ENCODE measurements at places on chromosomes 7 and 10. TPM values are rescaled to one million over a fixed set of nuclear protein-coding genes. Genes with fewer than 3 reads are reported as not detected.
A peak's percentile ranks its signal among the peaks of the same experiment; 100 is the strongest.

DNA sequence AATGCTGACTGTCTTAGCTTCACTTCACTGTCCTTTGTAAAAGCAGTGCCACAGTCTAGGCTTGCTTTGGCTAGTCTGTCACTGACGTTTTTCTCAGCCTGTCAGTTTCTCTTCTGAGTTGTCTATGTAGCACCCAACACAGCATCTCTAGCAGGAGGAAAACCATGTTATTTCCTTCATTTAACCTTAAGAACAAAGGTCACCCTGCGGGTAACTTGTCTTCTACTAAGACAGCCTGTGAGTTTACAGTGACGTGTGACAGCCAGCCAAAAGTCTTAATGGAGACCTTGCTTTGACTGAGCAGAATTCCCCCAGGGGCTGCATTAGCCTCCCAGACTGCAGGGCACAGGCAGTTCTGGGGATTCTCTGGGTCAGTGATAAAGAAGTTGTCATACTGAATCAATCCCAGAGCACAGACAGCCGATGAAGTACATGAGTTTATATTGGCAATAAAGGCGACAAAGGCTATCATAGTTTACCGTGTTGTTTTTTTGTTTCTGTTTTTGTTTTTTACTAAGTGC lies 296.0 kb upstream of the KIAA1217 start:
- DNase-seq = no peak

GRCh38 chr7:20826243-20826642 lies 39.6 kb upstream of the SP8 start:
- no peak for DNase-seq

DNA sequence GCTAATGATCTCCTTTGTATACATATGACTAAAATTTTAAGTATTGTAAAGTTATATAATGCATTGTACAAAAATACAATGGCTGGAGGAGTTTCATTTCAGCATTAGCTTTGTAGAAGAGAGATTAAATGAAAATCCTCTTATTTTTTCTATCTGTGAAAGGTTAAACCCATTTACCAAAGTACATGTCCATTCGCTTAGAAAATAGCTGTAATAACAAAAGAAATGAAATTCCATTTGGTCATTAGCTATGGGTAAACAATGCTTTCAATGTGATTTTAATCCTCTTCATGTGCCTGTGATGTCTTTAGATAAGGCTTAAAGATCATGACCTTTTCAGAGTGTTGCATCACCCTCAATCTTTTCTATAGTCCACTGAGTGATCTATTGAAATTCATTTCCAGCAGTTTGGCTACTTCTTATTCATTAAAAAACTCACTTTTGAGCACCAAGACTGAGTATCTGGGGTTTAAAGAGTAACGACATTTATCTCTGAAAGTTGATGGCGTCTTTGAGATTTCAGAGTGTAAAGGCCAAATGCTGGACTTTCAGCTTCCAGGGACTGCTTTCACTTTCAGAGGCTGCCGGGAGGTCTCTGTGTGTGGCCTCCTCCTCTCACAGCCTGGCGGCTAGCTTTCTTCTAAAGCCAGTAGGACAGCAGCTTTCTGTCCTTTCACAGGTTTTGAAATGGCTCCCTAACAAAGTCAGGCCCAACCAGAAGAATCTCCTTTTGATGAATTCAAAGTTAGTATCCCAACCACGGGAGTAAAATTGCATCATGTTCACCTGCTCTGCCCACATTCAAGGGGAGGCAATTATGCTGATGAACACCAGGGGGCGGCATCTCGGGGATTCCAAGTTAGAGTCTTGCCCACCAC lies 701.4 kb upstream of the COBL start:
- no peak for DNase-seq

GRCh38 chr7:90472805-90473540 lies 3.5 kb downstream of the PTTG1IP2 start:
- no peak for DNase-seq

- DNase-seq = no peak
Observed at GRCh38 chr10:28915989-28916588, 238.8 kb downstream of the BAMBI start.

DNA sequence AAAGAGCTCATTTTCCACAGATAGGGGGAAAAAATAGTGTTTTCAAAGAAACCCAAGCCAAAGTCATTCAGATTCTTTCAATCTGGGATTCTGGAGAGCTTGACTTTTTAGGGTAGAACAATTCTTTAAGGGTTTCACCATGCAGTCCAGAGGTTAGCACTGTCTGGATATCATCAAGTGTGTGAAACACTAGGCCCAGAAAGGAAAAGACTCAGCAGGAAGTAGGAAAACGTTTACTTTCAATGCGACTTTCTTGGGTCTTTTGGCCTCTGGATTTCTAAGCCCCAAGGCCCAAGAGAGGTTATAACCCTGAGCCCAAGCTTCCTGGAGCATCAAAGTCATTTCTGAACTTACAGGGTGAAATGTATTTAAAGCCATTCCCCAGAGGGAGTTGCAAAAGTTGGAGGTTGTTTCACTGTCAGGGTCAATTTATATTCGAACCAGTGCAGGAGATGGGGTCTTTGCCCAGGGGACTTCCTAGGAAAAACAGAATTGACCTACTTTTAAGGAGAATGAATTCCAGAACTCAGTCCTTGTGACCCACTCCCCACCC lies 158.0 kb downstream of the C7orf25 start:
- DNase-seq = no peak

PTN gene
- 48.4 TPM for total RNA-seq

DNA sequence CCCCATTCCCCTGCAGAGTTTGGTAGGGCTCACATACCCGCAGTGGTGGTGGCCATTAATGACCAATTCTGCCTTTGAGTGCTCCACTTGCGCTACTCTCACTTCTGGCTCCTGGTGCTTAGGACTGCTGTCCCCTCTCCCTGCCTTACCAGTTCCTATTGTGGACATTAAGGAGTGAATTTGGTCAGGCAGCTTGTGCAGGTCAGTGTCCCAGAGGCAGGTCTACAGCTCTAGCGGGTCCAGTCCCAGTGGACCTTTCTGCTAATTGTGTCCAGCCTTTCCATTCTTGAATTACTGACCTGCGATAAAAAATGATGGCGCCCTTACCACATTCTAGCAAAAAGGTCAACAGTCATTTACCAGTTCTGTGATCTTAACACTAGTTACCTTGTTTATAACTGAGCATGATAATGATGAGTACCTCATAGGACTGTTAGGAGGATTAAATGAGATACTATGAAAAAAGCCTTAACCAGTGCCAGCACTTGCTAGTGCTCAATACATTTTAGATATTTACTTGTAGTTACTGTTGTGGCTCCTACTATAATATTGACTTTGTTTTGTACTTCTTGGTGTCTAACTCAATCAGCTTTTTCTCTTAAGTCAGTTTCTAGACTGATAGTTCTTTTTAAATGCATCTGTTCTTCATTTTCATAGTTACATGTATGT lies 14.1 kb downstream of the ST7 start:
- no peak for DNase-seq

RHOBTB1 gene
- 11.0 TPM for total RNA-seq

- DNase-seq = no peak
Observed at GRCh38 chr10:98090822-98091221, 43.6 kb upstream of the R3HCC1L start.

- no peak for DNase-seq
Observed at GRCh38 chr10:63812501-63812900, 291.3 kb downstream of the REEP3 start.

DNA sequence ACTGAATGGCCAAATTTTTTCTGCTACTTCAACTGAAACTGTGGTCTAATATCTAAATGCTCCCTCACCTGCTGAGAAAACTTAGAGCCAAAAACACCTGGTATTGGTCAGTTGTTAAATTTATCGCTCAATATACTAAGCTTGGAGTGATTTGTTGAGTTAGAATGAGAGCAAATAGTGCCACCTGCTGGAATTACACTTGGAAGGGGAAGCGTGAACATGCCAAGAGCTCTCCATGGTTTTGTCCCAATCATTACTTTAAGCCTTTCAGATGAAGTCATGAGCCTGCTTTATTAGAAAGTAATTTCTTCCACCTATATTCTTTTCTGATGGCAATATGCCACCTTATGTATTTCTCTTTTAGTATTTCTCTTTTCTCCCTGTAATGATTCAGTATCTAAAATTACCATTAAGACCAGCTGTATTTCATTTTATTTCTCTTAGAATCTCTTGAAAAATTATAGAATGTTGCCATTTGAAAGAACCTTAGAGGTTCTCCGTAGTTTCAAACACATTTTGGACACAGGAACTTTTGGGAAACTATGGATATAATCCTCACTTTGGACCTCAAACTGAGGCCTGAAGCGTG lies 447.8 kb upstream of the C7orf33 start:
- DNase-seq = no peak

OR2A1 gene
- total RNA-seq = 0.25 TPM

DNA sequence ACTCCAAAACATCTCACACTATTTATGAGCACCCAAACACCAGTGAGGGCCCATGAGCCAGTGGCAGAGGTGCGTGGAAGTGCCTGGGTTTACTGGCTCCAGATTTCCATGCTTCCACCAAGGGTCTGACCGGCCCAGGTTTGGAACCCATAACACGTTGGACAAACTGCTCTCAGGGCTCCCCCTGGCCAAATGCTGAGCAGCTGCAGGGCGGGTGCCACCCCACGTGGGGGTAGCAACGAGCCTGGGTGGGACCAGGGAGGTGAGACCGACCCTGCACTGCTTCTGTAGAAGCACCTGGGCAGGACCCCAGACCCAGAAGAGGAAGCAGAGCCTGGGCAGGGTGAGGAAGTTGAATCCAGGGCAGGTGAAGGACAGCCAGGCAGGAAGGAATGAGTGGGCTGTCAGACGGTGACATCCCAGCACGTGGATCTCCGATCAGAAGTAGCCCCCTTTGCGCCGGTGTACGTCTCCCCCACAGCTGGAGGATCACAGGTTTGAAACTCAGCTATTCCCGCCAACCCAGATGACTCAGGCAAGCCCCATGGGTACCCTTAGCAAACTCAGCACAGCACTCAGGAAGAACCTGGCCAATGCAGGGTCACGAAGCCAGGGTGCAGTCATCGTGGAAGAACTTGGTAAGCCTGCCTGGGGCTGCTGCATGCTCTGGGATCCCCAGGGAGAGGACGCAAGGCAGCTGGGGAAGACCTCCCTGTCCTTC lies 100.4 kb upstream of the DDC start:
- DNase-seq = no peak

GLCCI1 gene
- total RNA-seq = 9.1 TPM

NPTX2 gene
- 13.0 TPM for total RNA-seq

DNA sequence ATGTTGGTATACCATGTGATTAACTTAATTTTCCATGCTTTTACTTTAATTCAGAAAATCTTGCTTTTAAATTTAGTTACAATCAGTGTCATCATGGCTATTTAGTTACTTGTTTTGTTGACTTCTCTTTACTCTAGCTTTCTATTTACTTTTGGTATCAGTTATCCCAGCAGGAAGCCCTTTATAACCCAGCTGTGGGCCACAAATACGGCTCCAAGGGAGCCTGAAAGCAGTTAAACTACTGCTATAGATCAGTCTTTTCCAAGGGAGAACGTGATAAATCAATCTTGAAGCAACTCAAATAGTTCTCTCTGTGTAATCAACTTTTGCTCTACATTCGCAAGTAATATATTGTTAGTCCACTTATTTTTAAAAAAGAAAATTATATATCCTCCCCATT lies 287.4 kb downstream of the CACNA2D1 start:
- no peak for DNase-seq

TBXAS1 gene
- 18.4 TPM for total RNA-seq

GRCh38 chr10:112902730-112903129 lies 47.3 kb upstream of the TCF7L2 start:
- no peak for DNase-seq

GRCh38 chr7:93202594-93203250 lies 23.5 kb downstream of the HEPACAM2 start:
- DNase-seq = no peak

DNA sequence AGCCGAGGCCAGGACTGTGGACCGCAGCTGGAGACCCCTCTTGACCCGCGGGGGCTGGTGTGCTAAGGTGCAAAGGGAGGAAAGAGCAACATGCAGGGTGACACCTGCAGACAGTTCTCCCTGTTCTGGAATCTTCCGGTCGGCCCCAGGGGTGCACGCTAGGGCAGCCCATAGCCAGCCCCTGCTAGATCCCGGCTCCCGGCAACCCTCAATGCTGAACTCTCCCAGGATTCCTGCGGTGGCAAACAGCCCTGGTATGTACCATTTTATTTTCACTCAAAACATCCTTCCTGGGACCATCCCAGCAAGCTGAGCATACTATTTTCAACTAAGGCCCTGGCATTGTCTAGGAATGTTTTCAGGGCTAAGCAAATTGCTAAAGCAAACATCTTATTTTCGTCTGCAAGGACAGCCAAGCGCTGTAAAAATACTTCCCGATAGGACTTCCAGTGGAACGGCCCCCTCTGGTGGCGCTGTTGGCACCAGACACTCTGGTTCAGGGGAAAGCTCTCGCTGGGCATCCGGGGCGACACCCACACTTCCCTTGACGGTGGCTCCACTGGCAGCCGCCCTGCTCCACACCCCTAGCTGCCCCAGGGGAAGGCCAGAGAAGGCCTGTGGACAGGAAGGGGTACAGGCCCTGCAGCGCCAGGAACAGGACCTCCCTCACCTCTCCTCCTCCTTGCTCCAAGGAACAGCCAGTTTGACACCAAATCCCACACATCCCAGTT lies 99.4 kb downstream of the CTBP2 start:
- DNase-seq = no peak

SLC18A3 gene
- 0.49 TPM for total RNA-seq

DNA sequence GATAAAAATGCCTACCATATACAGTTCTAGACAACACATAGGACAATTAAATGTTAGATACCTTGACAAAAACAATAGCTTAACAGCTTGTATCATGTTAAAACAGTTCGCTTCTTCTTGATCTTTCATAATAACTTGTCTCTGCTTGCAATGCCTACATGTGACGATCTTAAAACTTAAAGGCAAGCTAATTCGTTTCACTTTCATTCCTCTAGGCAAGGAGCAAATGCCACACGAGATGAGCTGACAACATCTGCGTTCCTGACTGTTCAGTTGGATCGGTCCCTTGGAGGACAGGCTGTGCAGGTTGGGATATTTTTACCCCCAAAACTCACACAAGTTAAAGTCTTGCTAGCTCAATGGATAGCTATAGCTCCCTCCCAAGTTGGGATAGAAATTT lies 51.6 kb upstream of the ARL4A start:
- no peak for DNase-seq

DNA sequence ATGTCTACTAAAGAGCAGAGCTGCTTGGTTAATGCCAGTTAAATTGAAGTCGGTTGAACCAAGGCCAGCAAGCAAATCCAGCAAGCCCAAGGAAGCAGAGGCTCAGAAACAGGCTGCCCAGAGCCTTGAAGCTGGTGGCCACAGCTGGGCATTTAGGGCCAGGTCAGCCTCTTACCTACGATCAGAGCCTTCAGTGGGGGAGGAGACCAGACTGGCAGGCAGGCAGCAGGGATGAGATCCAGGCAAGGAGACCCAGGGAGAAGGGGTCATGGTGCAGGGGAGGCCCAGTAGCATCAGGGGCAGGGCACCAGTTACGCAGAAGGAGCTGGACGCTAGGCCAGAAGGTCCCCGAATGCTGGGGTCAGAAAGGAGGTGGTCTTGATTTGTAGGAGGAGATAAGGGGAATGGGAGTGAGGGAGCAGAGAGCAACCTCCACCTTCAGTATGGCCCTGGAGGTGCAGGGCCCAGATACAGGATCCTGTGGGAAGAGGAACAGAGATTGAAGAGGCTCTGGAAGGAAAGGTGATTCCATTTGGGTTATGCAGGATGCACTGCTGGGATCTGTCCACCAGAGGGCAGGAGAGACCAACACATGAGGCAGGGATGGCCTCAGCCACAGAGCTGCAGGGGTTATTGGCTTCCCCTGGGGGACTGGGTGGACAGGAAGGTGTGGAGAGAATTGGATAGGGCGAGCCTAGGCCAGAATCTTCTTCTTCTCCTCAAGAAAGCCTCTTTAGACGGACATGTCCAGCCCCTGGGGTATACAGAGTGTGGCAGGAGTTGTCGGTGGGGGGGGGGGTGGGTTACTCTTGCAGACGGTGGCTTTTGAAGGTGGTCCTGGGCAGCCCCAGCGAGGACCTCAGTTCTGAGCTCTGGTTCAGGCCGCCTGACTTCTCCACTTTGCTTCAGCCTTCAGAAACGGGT lies 132.6 kb upstream of the PODXL start:
- peak; percentile 79 for DNase-seq

Measured in vagina (tissue), 2 donors.